Ovary (tissue), 10 donors: ENCODE measurements at places on chromosomes 13 and 19.

- DNase-seq = no peak
Observed at GRCh38 chr13:46778890-46779289, 18.1 kb downstream of the ESD start.

DNA sequence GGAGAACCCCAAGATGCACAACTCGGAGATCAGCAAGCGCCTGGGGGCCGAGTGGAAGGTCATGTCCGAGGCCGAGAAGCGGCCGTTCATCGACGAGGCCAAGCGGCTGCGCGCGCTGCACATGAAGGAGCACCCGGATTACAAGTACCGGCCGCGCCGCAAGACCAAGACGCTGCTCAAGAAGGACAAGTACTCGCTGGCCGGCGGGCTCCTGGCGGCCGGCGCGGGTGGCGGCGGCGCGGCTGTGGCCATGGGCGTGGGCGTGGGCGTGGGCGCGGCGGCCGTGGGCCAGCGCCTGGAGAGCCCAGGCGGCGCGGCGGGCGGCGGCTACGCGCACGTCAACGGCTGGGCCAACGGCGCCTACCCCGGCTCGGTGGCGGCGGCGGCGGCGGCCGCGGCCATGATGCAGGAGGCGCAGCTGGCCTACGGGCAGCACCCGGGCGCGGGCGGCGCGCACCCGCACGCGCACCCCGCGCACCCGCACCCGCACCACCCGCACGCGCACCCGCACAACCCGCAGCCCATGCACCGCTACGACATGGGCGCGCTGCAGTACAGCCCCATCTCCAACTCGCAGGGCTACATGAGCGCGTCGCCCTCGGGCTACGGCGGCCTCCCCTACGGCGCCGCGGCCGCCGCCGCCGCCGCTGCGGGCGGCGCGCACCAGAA lies 1.1 kb downstream of the SOX1 start:
- DNase-seq = no peak

DNA sequence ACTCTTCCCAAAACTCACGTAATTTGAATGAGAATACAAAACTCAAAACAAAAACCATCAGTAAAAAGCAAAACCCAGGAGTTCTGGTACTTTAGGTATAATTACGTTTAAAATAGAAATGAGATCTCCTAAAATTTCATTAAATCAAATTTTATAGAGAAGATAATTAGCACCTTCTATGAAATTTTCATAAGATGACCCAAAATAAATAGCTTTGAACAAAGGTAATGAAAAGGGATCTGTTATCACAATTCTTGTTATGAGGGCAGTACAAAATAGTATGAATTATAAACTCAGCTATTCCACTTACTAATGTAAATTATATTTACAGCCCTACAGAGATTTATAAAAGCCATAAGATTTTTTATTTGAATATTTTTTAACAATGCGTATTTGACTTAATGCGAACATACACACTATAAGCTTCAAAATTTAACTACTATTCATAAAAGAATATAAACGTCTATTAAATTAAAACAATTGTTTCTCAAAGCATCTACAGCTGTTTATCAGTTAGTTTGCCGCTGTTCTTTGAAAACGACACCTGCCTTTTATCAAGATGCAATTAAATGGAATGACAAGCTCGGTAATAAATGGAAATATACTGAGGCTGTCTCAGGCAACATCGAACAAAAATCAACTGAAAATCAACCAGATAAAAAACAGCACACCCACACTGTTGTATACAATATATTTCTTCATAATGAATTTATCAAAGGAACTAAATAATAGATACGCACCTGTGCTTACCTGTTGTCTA lies 63.8 kb downstream of the KCNRG start:
- no peak for DNase-seq

GRCh38 chr19:20660473-20661140 lies 764 bp downstream of the ZNF626 start:
- peak; percentile 17 for DNase-seq

GRCh38 chr13:79936368-79937136 lies 404.4 kb downstream of the SPRY2 start:
- DNase-seq = no peak

DNA sequence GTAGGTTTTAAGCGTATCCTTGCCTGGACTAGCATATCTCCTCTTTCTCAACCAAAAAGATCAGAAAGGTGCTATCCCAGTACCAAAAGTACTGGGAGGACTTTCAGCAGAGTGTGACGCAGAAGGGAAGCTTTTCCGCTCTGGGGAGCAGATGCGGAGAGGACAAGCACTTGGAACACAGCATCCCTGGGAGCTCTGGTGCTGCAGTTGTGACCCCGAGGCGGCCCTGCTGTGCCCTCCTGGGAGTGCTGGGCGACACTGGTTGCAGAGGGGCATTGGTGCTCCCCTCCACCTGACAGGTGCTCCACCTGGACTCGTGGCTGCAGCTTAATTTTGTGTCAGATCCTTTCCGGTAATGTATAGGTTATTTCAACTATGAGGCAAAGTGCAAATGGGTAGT lies 3.4 kb downstream of the NAXD start:
- DNase-seq = no peak
